Suprapubic skin (tissue), 4 donors: ENCODE measurements at places on chromosomes 4 and X.

GRCh38 chr4:59655996-59656395 lies 1544.1 kb upstream of the ADGRL3 start:
- no peak overlapping the region for H3K4me3 ChIP-seq
- DNase-seq, result no peak
- H3K27me3 ChIP-seq, result no peaks in the 10 kb centered on the region
- H3K36me3 ChIP-seq, result no peaks in the 10 kb centered on the region
- no peaks in the 10 kb centered on the region for H3K4me1 ChIP-seq

DNA sequence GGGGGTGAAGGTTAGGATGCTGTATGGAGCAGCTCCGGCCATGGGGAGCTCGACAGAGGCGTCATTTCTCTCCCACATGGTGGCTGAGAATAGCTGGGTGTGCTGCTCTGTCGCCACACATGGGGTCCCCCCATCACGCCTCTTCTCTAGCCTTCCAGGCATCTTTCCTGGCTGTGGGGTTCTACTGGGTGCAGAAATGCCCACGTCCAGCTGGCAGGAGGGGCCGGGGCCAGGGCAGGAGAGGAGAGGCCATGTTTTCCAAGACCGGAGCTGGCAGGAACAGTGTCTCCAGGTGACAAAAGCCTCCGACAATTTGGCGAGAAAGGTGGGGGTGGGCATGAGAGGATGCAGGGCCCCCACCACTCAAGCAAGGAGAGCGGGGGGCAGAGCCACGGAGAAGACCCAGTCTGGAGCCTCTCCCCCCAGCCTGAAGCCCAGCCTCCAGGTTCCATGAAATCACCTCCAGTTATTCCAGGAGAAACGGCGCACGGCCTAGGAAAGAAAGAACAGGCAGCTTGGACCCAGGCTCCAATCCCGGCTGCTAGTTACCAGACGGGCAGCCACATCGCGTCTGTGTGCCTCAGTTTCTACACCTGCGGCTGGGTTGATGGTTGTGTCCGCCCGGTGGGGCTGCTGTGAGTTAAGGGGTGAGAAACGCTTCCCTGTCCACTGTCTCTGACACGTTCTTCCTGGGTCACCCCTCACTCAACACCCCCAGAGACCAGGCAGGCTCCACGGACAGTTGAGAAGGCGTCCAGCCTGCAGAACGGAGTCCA lies 27.4 kb upstream of the SPON2 start:
- no peak overlapping the region for H3K27ac ChIP-seq
- H3K36me3 ChIP-seq, result no peaks in the 10 kb centered on the region
- no peak overlapping the region for H3K4me3 ChIP-seq
- H3K27me3 ChIP-seq, result no peaks in the 10 kb centered on the region

- H3K27ac ChIP-seq, result no peak overlapping the region
- H3K4me1 ChIP-seq, result no peaks in the 10 kb centered on the region
- H3K36me3 ChIP-seq, result no peaks in the 10 kb centered on the region
- H3K4me3 ChIP-seq, result no peak overlapping the region
- no peaks in the 10 kb centered on the region for H3K27me3 ChIP-seq
These were observed 434.2 kb downstream of the PPARGC1A start for GRCh38 chr4:23455456-23456158.

DNA sequence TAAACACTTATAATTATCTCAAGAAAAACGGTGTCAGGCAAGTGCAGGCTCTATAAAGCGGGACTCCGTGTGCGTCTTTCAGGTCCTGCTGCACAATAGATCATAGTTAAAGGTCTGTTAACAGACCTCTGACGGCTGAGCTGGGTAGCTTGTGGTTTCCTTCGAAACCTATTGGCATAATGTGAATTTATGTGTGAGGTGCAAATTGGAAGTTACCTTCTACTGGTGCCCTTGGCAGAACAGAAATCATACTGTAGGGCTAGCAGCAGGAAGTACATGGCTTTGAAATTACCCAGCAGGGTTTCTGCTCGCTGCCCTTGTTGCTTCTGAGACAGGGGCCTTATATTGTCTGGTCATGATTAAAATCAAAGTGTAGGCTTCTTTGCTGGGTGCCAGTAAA lies 216.4 kb upstream of the HAND2 start:
- H3K4me1 ChIP-seq, result no peaks in the 10 kb centered on the region
- H3K36me3 ChIP-seq, result no peaks in the 10 kb centered on the region
- no peak overlapping the region for H3K27ac ChIP-seq
- no peak for DNase-seq

GRCh38 chr4:142656178-142656577 lies 189.9 kb downstream of the INPP4B start:
- no peaks in the 10 kb centered on the region for H3K4me1 ChIP-seq
- no peak overlapping the region for H3K4me3 ChIP-seq
- no peak overlapping the region for H3K27ac ChIP-seq
- H3K36me3 ChIP-seq, result no peaks in the 10 kb centered on the region
- no peak for DNase-seq

DNA sequence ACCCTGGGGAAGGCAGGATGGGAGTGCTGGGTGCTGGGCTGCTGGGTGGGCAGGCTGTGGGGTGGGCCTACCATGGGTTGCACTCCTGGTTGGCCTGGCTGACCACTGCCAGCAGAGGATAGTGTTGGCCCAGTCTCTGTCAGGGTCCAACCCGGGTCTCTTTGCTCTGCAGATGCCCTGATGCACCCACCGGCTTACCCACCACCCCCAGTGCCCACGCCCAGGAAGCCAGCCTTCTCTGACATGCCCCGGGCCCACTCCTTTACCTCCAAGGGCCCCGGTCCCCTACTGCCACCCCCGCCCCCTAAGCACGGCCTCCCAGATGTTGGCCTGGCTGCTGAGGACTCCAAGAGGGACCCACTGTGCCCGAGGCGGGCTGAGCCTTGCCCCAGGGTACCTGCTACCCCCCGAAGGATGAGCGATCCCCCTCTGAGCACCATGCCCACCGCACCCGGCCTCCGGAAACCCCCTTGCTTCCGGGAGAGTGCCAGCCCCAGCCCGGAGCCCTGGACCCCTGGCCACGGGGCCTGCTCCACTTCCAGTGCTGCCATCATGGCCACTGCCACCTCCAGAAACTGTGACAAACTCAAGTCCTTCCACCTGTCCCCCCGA lies 14.2 kb upstream of the ADD1 start:
- DNase-seq, result peak; percentile 70
- H3K27ac ChIP-seq, result no peak overlapping the region
- H3K4me1 ChIP-seq, result no peaks in the 10 kb centered on the region
- no peaks in the 10 kb centered on the region for H3K27me3 ChIP-seq
- H3K36me3 ChIP-seq, result peaks cover 97% of the 10 kb centered on the region

DNA sequence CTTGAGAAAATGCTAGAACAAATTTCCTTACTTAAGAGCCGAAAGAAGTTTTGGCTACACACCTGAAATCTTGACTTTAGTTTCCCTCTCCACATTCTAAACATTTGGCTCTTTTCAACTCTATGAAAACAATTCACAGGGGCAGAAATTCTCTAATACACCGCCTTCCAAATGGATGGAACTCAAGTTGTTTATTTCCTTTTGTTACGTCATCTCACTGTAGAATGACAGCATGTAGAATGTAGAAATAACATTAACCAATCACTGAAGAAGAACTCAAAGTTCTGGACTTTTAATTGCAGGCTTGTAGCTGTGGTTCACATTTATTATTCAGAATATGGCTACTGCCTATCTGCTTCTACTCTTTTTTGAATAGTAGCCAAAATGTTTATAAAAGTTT lies 1.9 kb downstream of the DMP1 start:
- no peaks in the 10 kb centered on the region for H3K27me3 ChIP-seq
- DNase-seq, result no peak
- no peaks in the 10 kb centered on the region for H3K36me3 ChIP-seq
- no peaks in the 10 kb centered on the region for H3K4me1 ChIP-seq
- no peak overlapping the region for H3K4me3 ChIP-seq
- H3K27ac ChIP-seq, result no peak overlapping the region

GRCh38 chr4:17336524-17336961 lies 175.3 kb downstream of the QDPR start:
- DNase-seq, result peak; percentile 66
- H3K4me1 ChIP-seq, result no peaks in the 10 kb centered on the region
- no peaks in the 10 kb centered on the region for H3K27me3 ChIP-seq
- no peak overlapping the region for H3K4me3 ChIP-seq
- H3K27ac ChIP-seq, result no peak overlapping the region
- no peaks in the 10 kb centered on the region for H3K36me3 ChIP-seq

DNA sequence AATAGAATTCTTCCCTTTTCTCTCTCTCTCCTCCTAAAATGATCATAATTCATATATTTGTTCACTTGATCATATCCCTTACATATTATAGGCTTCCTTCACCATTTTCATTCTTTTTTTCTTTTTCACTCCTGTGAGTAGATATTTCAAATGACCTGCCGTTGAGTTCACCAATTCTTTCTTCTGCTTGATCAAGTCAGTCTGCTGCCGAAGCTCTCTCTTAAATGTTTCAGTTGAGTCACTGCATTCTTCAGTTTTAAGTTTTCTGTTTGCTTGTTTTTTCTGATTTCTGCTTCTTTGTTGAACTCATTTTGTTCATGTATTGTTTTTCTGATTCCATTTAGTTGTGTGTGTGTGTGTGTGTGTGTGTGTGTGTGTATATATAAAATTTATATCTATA lies 354.3 kb downstream of the GPAT3 start:
- H3K27me3 ChIP-seq, result no peaks in the 10 kb centered on the region
- no peak overlapping the region for H3K4me3 ChIP-seq
- no peak overlapping the region for H3K27ac ChIP-seq
- DNase-seq, result no peak
- no peaks in the 10 kb centered on the region for H3K4me1 ChIP-seq
- no peaks in the 10 kb centered on the region for H3K36me3 ChIP-seq

- no peak overlapping the region for H3K4me3 ChIP-seq
- no peak for DNase-seq
- no peaks in the 10 kb centered on the region for H3K36me3 ChIP-seq
- H3K4me1 ChIP-seq, result no peaks in the 10 kb centered on the region
These were observed 7.3 kb upstream of the CUL4B start for GRCh38 chrX:120568035-120568434.

DNA sequence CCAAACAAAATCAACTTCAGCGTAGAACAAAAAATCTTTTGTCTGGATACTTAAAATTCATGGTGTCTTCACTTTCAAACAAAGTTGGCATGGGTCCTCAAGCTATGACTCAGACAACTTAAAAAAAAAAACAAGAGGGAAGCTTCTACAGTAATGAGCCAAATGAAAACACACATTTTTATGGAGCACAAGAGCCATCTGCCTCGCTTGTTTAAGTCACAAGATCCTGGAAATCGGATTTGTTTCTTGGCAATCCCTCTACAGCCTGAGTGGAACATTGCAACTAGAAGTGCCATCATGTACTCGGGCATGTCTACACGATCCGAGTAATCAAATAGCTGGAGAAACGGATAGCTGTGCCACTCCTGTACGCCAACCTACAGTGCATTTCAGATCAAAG lies 22.6 kb downstream of the LAMP2 start:
- H3K27ac ChIP-seq, result peak overlapping the region; percentile 14
- peaks cover 22% of the 10 kb centered on the region for H3K36me3 ChIP-seq
- DNase-seq, result no peak
- no peak overlapping the region for H3K4me3 ChIP-seq
- no peaks in the 10 kb centered on the region for H3K27me3 ChIP-seq

GRCh38 chrX:76127341-76127740 lies 45.5 kb upstream of the PBDC1 start:
- no peak overlapping the region for H3K4me3 ChIP-seq
- no peak overlapping the region for H3K27ac ChIP-seq
- no peak for DNase-seq
- H3K27me3 ChIP-seq, result no peaks in the 10 kb centered on the region
- H3K36me3 ChIP-seq, result no peaks in the 10 kb centered on the region
- no peaks in the 10 kb centered on the region for H3K4me1 ChIP-seq

- peaks cover 24% of the 10 kb centered on the region for H3K36me3 ChIP-seq
- peak overlapping the region; percentile 73 for H3K4me3 ChIP-seq
- DNase-seq, result no peak
- H3K27ac ChIP-seq, result no peak overlapping the region
- peaks cover 35% of the 10 kb centered on the region for H3K4me1 ChIP-seq
These were observed 1.0 kb downstream of the IDUA start for GRCh38 chr4:987624-988513.

DNA sequence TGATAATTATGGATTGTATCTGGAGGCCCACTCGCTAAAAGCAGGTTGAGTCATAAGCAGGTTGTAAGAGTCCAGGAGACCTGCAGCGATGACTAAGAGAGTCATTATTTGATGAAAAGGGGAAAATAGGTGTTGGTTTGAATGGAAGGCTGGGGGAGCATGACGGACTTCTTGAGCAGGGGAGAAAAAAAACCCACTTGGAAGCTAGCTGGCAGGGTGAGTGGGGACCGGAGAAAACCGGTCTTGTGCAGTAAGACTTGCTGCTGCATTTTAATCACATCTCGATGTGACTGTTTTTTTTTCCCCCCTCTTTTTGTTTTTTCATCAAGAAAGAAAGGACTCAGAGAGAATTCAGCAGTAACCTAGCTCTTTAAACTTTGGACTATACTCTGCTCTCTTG lies 90.0 kb downstream of the IGSF1 start:
- no peak overlapping the region for H3K4me3 ChIP-seq
- DNase-seq, result no peak
- no peaks in the 10 kb centered on the region for H3K27me3 ChIP-seq
- no peaks in the 10 kb centered on the region for H3K4me1 ChIP-seq
- no peaks in the 10 kb centered on the region for H3K36me3 ChIP-seq
- H3K27ac ChIP-seq, result no peak overlapping the region

- no peaks in the 10 kb centered on the region for H3K4me1 ChIP-seq
- no peak for DNase-seq
- no peak overlapping the region for H3K4me3 ChIP-seq
- H3K27ac ChIP-seq, result no peak overlapping the region
- H3K27me3 ChIP-seq, result no peaks in the 10 kb centered on the region
These were observed 47.1 kb downstream of the NDST3 start for GRCh38 chr4:118081434-118081833.

- H3K4me3 ChIP-seq, result no peak overlapping the region
- H3K27me3 ChIP-seq, result no peaks in the 10 kb centered on the region
- H3K36me3 ChIP-seq, result no peaks in the 10 kb centered on the region
- no peak for DNase-seq
- no peak overlapping the region for H3K27ac ChIP-seq
These were observed 124.6 kb downstream of the GRIA3 start for GRCh38 chrX:123308658-123309057.

- H3K36me3 ChIP-seq, result no peaks in the 10 kb centered on the region
- H3K4me1 ChIP-seq, result peaks cover 16% of the 10 kb centered on the region
- H3K27me3 ChIP-seq, result no peaks in the 10 kb centered on the region
- H3K4me3 ChIP-seq, result no peak overlapping the region
- no peak overlapping the region for H3K27ac ChIP-seq
- DNase-seq, result no peak
These were observed 9.5 kb upstream of the CXCL8 start for GRCh38 chr4:73730867-73731266.

DNA sequence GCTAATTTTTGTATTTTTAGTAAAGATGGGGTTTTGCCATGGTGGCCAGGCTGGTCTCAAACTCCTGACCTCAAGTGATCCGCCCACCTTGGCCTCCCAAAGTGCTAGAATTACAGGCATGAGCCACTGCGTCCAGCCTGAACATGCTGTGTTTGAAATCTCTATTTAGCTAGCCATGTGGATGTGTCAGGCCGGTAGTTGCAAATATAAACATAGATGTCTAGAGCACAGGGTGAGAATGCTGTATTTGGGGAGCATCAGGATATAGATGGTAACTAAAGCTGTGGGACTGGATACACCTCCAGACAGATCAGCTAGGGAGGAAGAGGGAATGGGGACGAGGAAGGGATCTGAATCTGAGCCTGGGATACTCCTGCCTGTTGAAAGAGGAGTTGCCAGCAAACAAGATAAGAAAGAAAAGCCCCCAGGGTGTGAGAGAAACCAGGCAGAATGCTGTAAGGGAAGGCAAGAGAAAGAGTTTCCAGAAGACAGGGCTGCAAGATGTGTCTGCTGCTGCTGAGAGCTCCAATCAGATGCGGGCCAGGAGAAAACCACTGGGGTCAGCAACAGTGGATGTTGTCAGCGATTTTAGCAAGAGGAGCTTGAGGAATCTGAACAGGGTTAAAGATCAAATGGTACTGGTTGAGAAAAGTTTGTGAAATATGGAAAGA lies 177.4 kb downstream of the PALLD start:
- no peaks in the 10 kb centered on the region for H3K27me3 ChIP-seq
- no peak for DNase-seq
- H3K4me3 ChIP-seq, result no peak overlapping the region
- H3K36me3 ChIP-seq, result no peaks in the 10 kb centered on the region
- no peaks in the 10 kb centered on the region for H3K4me1 ChIP-seq
